Foreskin melanocyte (primary cell): ENCODE measurements at places on chromosomes 13 and 19.

GRCh38 chr13:40345654-40346372, 320.6 kb downstream of the FOXO1 start:
- no peak for DNase-seq

- DNase-seq = no peak
Observed at GRCh38 chr13:59478908-59479307, 684.8 kb downstream of the DIAPH3 start.

DNA sequence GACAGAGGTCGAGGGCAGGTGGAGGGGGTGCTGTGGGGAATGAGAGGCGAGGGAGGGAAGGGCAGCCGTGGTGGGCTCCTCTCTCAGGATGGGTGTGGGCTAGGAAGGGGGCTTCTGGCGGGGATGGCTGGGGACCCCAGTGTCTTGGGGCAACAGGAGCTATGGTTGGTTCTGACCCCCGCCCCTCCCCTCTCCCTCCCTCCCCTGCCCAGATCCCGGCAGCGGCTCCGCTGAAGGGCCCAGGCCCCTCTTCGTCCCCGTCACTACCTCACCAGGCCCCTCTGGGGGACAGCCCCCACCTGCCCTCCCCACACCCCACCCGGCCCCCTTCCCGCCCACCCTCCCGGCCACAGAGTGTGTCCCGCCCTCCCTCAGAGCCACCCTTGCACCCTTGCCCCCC, 19.3 kb upstream of the EHD2 start:
- DNase-seq = no peak

DNA sequence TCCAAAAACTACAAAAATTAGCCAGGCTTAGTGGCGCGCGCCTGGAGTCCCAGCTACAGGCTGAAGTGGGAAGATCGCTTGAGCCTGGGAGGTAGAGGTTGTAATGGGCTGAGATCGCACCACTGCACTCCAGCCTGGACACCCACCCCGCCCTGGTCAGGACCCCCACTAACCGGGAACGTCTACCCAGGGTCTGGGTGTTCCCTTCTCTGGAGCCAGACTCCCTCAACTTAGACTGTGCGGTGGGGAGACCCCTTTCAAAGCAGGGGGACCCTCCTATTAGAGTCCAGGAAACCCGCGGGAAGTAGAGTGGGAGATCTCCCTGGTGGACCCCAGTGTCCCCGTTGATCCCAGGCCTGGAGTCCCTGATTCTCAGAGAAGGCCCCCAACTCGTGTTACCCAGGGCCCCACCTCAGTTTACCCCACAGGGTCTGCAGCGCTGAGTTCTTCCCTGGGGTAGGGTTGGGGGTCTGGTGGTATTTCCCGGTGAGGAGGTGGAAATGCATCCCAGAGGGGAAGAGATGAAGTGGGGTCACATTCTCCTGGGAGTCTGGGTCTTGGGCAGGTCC, 6.1 kb upstream of the ARRDC2 start:
- DNase-seq = no peak

DNA sequence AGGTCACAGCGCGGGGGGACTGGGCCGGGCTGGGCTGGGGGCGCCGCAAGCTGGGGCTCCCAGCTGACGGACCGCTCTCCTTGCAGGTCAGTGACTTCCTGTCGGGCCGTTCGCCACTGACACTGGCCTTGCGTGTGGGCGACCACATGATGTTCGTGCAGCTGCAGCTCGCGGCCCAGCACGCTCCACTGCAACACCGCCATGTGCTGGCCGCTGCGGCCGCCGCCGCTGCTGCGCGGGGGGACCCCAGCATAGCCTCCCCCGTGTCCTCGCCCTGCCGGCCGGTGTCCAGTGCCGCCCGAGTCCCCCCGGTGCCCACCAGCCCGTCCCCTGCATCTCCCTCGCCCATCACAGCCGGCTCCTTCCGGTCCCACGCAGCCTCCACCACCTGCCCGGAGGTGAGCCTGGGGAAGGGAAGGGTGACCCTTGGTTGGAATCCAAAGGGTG, 5.7 kb downstream of the MIDN start:
- DNase-seq = peak; percentile 70

GRCh38 chr13:40271931-40272775, 394.3 kb downstream of the FOXO1 start:
- DNase-seq = no peak

- DNase-seq = no peak
Observed at GRCh38 chr19:7230826-7231225, 63.4 kb downstream of the INSR start.

GRCh38 chr13:112127564-112128330, 60.8 kb downstream of the SOX1 start:
- no peak for DNase-seq

- DNase-seq = no peak
Observed at GRCh38 chr13:40787062-40787461, 2.3 kb upstream of the SLC25A15 start.

- no peak for DNase-seq
Observed at GRCh38 chr19:40797963-40798682, 868 bp upstream of the EGLN2 start.

DNA sequence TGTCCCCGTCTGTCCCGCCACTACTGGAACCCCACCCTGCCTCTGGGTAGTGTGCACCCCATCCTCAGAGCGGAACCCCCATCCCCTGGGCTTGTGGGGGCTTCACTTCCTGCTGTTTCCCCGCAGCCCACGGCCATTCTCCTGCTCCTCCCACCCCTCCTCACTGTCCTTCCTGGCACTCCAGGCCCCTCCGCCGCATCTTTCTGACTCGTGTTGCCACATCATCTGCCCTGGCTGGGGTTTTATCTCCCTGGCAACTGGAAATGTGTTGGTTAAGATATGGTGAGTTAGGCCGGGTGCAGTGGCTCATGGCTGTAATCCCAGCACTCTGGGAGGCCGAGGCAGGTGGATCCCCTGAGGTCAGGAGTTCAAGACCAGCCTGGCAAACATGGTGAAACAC, 37.3 kb downstream of the KDM4B start:
- no peak for DNase-seq

- DNase-seq = peak; percentile 51
Observed at GRCh38 chr19:4380254-4380727, 20.1 kb downstream of the SH3GL1 start.

- DNase-seq = no peak
Observed at GRCh38 chr13:99526549-99526948, 25.3 kb downstream of the TM9SF2 start.

GRCh38 chr13:40472427-40473220, 193.8 kb downstream of the FOXO1 start:
- no peak for DNase-seq

DNA sequence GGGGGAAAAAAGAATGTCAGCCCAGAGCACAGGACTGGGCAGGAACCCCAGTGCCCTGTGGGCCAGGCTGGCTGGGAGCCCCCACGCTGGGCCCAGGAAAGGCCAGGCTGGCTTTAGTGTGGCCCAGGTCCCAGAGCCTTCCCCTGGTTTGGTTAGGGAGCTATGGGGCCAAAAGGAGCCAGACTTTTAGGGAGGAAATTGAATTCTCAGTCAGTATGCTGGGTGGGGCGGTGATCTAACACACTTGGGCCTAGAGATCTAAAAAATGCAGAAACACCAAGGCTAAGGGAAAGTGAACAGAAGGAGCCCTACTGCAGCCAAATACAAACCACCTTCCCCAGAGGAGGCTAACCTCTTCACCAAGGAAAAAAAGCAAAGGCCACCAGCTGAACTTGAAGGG, 137.5 kb downstream of the CRYL1 start:
- no peak for DNase-seq

DNA sequence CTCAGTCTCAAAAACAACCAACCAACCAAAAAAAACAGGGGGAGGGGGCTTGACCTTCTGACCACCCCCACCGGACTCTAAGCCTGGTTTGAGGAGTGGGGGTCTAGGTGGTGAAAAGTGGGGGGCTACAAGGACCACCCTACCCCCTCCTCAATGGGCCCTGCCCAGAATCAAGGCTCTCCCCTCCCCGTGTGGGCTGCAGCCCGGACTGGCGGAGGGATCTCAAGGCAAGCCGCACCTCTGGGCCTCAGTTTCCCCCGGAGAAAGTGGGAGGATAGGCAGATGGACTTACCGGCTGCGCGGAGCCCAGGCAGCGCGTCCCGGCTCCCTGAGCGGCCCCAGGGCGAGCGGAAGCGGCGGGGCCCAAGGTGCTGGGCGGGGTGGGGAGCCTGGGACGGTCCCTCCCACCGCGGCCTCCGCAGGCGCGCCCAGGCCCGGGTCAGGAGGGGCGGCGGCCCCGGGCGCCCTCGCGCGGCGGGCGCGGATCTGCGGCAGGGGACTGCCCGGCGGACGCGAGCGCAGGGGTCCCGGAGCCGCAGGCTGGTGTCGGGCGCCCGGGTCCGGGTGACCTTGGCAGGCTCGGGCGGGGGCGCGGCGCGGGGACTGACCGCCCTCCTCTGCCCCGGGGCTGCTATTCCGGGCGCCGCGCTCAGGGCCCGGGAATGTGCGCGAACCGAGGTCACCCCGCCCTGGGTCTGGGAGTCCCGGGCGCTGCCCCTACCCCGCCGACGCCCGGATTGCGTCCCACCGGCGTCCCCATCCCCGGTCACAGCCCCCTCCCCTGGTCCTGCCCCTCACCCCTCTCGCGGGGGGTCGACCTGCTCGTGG, at the start of gene ADAMTSL5:
TSS of gene ADAMTSL5 (minus strand) at position 349 of the 828 bp plus-strand sequence. CDS start 2,076 bp downstream, outside the sequence.
- peak; percentile 44 for DNase-seq

- no peak for DNase-seq
Observed at GRCh38 chr19:11067356-11068113, 21.7 kb upstream of the LDLR start.

DNA sequence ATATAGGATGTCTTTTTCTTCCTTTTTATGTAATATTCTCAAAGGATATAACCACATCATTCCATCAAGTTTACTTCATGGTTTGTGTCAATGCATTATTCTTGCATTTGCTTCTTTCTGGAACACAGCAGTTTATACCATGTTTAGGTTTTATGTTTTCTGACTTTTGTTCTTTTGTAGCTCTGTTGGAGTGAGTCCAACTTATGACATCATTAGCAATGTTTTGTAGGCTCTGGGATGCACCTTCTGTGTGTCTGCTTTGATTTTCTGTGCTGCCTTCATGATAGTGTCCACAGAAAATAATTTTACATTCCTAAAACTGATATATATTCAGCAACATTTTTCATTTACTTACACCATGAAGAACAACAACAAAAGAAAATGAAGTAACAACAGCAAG, 68.9 kb downstream of the SHISA2 start:
- no peak for DNase-seq

- no peak for DNase-seq
Observed at GRCh38 chr19:6828306-6828697, 55.8 kb downstream of the VAV1 start.
